Muscle of back (tissue), 13 donors: ENCODE measurements at places on chromosomes 2 and 18. TPM values are rescaled to one million over a fixed set of nuclear protein-coding genes. Genes with fewer than 3 reads are reported as not detected.

DNA sequence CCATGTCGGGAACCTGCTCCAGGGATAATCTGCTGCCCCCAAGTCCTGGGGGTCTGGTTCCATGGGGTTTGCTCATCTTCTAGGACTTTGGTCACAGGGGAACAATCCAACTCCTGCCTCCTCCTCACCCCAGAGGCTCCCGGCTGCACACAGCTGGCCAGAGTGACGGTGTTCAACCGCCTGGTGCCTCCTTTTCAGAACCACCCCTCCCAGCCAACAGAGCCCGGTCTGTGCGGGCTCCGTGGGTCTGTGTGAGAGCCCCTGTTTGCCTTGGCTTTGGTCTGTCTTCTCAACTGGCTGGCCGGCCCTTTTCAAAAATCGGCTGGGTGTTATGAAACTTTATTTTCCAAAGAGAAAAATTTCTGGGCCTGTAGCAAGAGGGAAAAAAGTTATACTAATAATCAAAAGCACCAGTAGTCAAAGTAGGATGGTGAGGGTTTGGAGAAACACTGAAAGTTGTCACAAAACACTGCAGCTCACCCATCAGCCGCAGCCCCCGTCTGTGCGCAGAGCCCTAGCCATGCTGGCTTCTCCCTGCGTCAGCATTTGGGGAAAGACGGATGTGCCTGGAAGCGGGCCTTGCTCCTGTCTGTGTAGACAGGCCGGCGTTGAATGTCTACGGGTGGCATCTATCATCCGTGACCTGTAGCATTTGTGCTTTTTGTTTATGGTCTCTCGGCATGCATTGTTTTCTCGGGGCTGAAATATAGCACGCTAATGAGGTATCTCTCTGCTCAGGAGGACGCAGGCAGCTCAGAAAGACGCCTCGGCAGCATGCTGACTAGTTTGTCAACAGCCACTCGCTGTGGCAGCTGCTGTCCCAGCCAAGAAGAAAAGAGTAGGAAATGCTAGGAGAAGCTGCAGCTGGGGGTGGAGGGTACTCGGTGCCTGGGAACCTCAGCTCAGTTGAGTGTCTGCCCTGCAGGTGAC, 138.6 kb downstream of the GLI2 start:
- no peak for DNase-seq

- peak; percentile 38 for DNase-seq
Observed at GRCh38 chr2:216960671-216961268, 100.9 kb upstream of the TNP1 start.

- DNase-seq: no peak
Observed at GRCh38 chr2:128413718-128414341, 95.2 kb upstream of the HS6ST1 start.

DNA sequence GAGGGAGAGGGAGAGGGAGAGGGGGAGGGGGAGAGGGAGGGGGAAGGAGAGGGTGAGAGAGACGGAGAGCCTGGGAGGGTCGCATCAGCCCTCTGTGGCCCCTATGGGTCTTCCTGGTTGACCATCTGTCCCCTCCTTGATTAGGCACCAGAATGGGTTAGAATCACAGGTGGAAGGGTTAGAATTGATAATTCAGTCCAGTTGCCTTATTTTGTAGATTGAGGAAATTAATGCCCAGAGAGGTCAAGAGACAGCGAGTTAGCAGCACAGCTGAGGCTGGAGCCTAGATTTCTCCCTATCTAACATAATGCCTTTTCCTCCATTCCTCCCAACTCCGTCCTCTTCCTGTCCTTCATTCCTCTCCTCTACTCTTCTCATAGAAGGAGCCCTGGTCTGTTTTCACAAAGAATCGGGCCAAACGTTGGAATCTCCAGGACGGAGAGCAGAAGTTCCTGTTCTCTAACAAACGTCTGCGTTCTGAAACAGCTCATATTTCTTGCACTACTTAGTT, 338 bp upstream of the THUMPD2 start:
- DNase-seq: no peak

DNA sequence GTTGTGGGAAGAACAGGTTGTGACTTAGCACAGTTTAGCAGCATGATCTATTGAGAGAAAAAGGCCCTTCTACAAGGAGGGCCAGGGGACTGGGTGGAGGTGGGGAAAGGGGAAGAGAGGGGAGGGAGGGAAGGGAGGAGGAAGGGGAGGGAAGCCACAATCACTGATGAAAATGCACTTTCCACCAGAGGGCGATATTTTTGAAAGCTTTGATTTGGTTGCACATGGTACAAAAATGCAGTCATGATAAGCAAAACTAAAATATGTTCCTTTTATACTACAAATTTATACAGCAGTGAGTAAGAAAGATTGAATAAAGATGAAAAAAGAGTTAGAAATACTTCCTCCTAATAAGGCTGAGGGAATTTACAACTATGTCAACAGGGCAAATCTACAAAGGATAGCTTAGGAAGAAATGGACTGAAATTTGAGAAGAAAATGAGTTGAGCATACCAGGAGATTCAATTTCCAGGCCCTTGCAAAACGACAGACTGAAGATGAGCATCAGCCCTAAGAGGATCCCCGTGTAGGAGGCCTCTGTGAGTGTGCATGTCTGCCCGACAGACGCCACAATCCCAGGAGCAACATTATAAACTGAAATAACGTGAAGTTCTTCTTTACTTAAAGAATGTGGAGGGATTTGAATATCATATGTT, 17.2 kb downstream of the SH3YL1 start:
- DNase-seq: peak; percentile 45

- DNase-seq: peak; percentile 64
Observed at GRCh38 chr2:37890893-37891495, 34.1 kb upstream of the RMDN2 start.

DNA sequence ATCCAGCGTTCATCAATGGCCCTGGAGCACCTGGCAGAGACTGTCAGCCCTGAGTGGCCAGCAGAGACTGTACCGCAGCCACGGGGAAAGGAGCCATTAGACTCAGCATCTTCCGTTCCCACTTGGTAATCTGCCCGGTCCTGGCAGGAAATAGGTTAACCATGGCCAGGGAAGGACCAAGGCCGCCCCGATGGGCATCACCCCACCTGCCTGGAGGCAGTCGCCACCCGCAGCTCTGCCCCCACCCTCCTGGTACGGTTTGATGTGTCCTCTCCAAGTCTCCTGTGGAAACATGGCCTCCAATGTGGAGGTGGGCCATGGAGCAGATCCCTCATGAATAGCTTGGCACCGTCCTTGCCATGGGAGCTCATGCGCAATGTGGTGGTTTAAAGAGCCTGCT, 75.3 kb downstream of the RTP5 start:
- no peak for DNase-seq

CRACDL gene
- 2.2 TPM for polyA plus RNA-seq

PTPRN gene
- polyA plus RNA-seq: 0.48 TPM

GALR1 gene
- 0.03 TPM for polyA plus RNA-seq
